Stimulated activated CD8-positive, alpha-beta memory T cell treated with anti-CD3 and anti-CD28 coated beads, Interleukin-4, amount 100 ng/mL, for 4 hours (primary cell): ENCODE measurements at places on chromosomes 12 and 14.
A peak's percentile ranks its signal among the peaks of the same experiment; 100 is the strongest.

DNA sequence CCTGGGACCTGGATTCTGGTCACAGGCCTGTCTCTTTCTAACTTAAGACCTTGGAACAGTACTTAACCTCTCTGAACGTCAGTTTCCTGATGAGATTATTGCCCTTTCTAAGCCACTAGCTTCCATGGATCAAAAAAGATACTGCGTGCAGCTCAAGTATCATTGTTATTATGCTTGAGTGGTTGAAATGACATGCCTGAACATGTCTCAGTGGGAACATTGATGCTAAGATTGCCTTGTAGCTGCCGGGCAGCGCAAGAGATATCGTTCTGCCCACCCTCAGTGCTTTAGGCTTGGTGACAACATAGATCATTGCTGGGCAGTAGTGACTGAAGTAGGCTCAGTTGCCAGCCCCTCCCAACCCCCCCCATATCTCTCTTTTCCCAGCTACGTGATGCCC is 131.9 kb downstream of the SMOC1 start:
- DNase-seq: no peak

DNA sequence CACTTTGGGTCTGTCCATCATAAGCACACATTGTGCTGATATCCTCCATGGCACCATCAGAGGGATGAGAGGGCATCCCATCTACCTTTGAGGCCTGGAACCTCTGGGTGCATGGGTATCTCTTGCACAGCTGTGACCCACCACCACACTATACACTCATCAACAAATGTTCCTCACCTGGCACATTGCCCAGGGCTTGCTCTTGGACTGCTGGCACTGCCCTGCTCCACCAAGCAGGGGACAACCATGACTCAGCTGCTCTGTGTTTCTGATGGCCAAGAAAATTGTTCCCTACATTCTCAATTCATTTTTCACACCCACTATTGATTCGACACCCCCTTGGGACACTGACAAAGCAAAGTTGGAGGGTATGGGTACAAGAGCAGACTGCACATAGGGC is 155.5 kb downstream of the PTPRO start:
- no peak for DNase-seq

GRCh38 chr14:71722885-71723284 is 209.3 kb upstream of the RGS6 start:
- no peak for DNase-seq

DNA sequence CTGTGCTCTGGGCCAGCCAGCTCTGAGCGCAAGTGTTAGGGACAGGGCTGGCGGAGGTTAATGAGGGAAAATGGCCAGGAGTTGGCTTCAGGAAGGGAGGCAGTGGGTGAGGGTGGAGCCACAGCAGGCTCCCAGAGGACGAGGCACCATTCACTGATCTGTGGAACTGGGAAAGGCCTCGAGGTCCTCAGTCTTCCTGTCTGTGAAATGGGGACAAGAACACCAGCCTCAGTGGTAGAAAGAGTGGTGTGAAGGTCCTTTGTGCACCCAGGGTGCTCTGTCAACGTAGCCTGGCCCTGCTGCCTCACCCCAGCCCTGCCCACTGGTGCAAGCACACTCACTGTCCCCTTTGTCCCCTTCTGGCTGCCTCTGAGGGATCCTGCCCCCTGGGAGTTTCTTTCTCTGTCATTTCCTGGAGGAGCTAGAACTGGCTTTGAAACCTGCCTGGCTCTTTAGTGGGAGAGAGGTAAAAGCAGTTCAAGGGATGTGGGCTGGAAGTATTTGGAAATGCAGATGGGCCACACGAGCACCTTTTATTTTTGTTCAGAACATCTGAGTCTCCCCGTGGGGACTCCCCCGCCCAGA is 25.0 kb downstream of the SYNDIG1L start:
- DNase-seq: no peak

DNA sequence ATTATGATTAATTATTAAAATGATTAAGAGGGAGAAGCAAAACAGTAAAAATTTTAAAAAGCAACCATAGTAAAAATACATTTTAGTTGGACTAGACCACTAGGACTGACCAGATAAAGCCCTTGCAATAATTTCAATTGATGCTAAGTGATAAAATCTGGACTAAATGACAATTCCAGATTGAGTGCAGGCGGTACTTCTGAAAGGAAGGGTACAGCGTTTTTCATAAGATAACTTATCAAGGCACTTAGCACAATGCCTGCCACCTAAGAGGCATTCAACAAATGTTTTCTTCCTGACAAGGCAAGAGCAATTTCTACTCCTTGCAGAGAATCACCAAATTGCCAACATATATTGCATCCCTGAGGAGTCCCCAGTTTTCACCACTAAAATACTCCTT is 37.7 kb upstream of the OAS1 start:
- no peak for DNase-seq

DNA sequence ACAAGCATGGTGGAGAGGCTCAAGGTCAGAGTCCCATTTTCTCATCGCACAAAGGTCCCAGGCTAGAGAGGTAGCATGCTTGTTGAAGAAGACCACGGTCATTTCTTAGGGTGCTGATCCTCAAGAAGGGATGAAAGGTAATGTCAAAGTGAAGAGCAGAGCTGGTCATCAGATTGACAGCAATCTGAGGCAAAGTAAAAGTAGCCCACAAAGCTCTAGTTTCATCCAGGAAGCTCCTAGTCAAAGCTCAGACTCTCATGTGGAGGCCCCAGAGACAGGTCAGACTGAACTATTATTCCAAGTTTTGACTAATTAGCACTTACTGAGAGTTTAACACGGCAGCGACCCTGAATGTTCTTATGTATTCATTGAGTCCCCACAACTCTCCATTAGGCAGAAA is 270.6 kb downstream of the RPS29 start:
- no peak for DNase-seq

DNA sequence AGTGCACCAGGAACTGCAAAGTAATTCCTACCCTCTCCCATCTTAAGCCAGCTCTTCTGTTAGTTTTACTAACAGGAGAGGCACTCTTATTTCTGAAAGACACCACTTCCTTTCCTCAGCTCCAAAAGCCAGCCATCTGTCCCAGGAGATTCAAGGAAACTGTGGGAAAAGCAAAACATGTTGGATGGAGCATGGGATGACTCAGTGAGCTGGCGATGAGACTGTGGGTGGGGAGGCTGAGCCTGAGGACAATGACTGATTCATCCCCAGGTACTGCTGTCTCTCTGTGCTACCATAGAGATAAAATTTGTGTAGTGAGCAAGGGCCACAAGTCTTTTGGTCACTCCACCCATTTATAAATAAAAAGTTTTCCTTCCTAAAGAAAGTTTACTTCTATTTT is 141.4 kb downstream of the MYRFL start:
- DNase-seq: no peak

GRCh38 chr14:105414456-105415371 is 4.9 kb upstream of the MTA1 start:
- DNase-seq: peak; percentile 17

DNA sequence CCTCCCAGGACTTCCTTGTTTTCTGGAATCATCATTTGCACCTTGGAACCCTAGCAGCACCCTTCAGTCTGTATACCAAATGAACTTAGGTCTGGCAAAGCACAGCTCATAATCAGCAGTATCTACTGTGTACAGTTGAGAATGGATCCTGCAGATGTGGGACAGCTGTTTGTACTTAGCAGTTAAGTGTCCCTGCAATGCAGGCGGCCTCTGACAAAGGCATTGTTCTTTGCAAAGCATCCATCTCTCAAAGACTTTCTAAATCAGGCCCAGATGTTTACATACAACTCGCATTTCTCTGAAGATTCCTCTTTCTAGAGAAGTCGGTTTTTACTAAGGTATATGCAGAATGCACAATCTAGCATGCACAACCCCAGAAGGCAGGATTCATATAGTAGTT is 170.5 kb upstream of the RBM19 start:
- DNase-seq: no peak

GRCh38 chr12:50099302-50100008 is 4.4 kb upstream of the GPD1 start:
- DNase-seq: no peak

- DNase-seq: no peak
Observed at GRCh38 chr14:21191261-21191808, 35.5 kb upstream of the OR5AU1 start.

DNA sequence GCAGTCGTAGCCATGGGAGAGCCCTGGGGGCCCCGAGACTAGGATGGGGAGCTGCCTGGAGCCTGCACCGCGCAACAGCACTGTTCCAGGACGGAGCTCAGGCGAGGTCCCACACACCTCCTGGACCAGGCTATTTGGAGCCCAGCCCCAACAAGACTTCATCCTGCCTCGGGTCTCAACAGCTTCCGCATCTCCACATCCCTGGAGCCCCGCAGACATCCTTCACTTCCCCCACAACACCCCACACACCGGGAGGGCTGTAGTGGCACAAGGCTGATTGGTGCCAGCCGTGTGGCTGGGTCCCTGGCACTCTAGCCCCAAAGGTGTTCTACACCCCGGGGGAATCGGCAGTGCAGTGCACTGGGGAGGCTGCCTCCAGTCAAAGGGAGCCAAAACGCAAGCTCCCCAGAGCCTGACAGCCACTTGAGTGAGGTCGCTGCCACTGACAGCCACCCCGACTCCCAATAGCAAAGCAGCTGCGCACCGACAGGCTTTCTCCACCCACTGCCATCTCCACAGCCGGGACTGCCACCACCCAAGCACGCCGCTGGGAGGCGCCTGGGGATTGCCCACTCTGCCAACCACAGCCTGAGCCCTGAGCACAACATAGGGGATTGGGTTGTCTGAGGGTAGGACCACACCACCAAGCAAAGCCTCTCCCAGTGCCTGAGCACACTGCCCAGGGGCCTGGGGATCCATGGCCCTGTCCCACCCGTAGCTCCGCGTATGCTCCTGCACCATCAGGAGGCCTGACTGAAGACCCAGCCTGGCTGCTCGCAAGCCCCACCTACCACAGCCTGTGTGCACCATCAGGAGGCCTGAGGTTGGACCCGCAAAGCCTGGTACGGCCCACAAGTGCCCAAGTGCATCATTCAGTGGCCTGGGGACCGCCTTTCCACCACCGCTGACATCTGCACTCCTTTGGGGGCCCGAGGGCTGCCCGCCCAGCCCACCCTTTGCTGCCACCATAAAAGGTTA is 13.2 kb upstream of the KLRF1 start:
- DNase-seq: peak; percentile 92

- no peak for DNase-seq
Observed at GRCh38 chr12:121535150-121536053, 45.4 kb downstream of the KDM2B start.

GRCh38 chr12:4267704-4268328 is 5.7 kb upstream of the CCND2 start:
- no peak for DNase-seq

DNA sequence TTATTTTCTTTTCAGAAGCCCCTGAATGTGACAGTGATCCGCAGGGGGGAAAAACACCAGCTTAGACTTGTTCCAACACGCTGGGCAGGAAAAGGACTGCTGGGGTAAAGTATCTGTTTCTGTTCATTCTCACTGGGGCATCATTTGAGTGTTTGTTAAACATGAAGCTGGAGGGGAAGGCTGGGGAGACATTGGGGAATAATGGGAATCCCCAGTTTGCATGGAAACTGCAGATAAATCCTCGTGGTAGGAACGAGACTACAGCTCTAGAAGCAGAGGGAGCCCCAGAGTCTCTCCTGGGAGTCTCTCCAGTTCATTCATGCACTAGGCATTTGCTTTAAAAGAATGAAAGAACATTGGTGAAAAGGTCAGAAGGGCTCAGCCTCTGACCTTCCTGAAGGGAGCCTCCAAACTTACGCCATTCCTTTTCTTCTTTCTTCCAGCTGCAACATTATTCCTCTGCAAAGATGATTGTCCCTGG is 2.5 kb upstream of the CFAP251 start:
- no peak for DNase-seq

- DNase-seq: no peak
Observed at GRCh38 chr12:51357374-51358047, 11.0 kb upstream of the CELA1 start.

GRCh38 chr12:3083921-3084347 is 6.8 kb downstream of the TSPAN9 start:
- DNase-seq: no peak

- DNase-seq: no peak
Observed at GRCh38 chr14:69262516-69262915, 2.6 kb downstream of the GALNT16 start.

GRCh38 chr12:45312012-45312411 is 96.1 kb downstream of the ANO6 start:
- DNase-seq: no peak

DNA sequence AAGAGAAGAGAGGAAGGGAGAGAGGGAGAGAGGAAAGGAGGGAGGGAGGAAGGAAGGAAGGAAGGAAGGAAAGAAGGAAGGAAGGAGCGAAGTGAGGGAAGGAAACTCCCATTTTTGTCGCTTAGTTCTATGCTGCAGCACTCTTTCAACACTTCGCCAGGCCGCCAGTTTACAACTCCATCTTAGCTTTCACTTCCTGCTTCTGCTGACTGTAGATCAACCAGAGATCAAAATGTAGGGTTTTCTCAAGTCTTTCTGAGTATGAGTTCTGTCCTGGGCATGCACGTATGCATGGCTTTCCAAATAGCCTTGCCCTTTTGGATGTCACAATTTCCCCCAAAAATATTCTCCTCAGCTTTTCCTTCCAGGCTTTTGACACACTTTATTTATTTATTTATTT is 723.4 kb downstream of the TRHDE start:
- DNase-seq: no peak

GRCh38 chr12:68326716-68327115 is 5.4 kb downstream of the MDM1 start:
- DNase-seq: no peak

DNA sequence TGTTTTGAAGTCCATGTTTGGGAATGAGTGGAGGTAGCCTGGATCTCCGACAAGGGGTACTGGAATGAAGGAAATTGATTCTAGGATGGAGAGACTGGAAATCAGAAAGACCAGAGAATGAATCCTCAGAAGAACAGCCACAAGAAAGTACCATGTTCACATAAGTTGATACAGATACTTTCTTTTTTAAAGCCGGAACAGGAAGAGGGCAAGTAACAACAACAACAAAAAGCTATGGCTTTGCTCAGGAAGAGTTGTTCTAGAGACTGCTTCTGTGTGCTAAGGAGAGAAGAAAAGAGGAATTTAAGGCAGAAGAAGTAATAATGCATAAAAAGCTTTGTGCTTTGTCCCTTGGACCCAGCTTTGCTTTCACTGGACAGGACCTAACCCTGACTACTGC is 6.2 kb downstream of the TC2N start:
- no peak for DNase-seq

DNA sequence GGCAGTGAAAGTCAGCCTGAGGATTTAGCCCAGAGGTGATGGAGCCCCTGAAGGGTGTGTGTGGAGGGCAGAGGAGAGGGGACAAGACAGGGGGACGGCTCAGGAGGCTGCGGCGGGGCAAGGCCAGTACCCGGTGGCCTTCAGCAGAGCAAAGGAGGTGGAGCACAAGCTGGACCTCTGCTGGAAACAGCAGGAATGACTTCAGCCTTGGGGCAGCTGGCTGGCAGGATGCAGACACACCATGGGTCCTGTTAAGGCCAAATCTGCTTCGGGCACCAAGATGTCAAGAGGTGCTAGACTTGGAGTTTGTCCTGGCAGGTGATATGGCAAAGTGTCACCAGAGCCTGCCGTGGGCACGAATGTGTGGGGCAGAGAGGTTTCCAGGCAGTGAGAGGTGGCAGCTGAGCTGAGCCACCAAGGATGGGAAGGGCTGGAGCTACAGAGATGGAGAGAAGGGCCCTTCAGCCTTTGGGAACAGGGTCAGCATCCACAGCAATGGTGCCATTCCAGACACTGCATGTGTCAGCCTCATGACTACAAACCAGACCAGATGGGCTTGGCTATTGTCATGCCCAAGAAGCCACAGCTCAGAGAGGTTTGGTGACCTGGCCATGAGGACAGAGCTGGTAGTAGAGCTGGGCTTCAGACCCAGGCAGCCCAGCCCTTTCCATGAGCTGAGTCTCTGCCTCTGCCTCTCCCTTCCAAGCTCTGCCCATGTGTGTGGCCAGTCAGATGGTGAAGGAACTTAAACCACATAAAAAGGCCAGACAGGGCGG is 91.9 kb downstream of the LGMN start:
- no peak for DNase-seq

- DNase-seq: no peak
Observed at GRCh38 chr12:6850796-6851152, 312 bp downstream of the CDCA3 start.
